Myocyte (in vitro differentiated cells): ENCODE measurements at places on chromosomes 3 and 15.

- peak; percentile 65 for DNase-seq
Observed at GRCh38 chr15:78810362-78811123, 721 bp downstream of the ADAMTS7 start.

- no peak for DNase-seq
Observed at GRCh38 chr3:175426805-175427204, 567.7 kb downstream of the NAALADL2 start.

GRCh38 chr3:71784201-71784913 lies 591 bp downstream of the PROK2 start:
- DNase-seq, result no peak

DNA sequence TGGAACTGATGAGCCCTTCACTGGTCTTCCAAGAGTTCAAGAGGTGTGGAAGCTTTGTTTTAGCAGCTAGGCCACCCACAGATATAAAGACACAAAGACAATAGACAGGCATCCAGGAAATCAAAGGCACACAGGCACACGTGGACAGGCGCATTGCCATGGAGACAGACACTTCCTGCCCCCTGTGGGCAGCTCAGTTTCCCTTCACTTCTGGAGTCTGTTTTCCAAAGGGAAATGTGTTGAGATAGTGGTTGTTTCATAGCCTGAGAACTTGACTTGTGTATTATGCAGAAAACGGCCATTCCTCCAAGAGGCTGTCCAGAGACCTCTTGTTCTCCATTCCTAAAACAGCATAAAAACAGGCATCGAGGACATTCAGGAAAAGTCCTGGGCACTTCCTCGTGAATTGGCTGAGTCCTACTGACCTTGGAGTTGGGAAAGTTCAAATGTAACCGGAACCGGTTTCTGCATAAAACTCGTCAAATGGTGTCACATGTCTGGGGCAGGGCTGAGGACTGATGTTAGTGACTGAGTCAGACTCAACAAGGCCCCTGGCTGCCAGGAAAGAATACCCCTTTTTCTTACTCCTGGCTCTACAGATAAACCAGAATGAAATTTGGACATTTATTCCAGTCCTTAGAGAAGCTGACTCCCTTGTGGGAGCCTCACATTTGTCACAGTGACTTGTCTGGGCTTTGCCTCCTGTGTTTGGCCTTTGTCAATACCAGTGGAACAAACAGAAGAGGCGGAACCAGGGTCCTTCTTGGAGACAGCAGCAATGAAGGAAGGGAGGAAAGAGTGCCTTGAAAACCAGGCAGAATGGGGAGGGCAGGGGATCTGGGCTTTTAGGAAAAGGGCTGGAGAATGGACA lies 1.3 kb downstream of the ALPK3 start:
- DNase-seq, result peak; percentile 82

DNA sequence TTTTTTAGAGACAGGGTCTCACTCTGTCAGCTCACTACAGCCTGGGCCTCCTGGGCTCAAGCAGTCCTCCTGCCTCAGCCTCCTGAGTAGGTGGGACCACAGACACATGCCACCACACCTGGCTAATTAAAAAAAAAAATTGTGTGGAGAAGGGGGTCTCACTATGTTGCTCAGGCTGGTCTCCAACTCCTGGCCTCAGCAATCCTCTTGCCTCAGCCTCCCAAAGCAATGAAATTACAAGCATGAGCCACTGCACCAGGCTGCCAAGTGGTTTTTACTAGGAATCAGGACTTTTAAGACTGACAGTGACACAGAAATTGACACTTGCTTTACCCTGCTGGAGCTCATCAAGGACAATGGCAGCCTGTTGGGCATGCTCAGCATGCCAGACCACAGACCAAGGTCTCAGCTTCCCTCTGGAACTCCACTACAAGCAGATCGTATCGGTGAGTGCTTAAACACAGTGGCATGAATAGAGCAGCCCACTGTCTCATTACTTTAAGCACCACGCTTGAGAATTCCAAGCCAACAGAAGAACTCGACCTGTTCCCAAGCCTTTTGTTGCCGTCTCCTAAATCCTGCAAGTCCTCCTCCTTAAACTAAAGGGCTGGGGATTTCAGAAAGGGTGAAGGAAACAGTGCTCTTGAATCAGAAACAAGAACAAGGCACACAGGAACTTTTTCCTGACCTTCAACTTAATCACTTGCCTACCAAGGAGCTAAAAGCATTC lies 41.4 kb downstream of the EOMES start:
- DNase-seq, result peak; percentile 58

DNA sequence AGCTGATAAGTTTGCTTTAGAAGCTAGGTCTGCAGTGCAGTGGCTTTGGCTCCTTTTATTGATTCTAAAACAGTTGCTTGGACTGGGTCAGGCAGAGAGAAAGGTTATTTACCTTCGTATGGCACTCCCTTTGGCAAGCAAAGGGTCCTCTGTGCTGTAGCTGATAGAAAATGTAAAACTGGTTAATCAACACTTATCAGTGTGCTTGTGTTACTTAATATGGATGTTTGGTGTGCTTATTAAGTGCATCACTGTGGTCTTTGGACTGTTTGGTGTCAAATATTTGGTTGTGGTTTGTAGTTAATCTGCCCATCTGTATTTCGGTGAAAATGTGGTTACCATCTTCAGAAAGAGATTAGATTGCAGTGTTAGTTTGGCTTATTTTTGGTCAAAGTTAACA lies 16.0 kb downstream of the UBE2E2 start:
- DNase-seq, result peak; percentile 43
